ENCODE measurements at places on chromosomes 6 and 20.

DNA sequence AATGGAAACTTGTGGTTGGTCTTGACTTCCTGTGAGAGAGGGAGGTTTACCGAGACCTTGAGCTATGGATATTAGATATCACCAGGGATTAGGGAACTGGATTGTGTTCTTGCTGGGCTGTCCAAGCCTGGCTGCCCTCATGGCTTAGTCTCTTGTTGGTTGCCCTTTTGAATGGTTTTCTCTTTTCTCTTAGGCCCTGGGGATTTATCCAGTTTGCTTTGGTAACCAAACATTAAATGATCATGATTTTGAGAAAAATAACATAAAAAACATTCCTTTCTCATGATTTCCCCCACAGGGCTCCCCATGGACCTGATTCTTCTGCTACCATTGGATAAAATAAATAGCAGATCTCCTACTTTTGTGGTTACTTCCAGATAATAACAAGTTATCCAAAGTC, 306.4 kb upstream of the RNF217 start:
- no peak for DNase-seq

- DNase-seq = no peak
These were observed 75.8 kb downstream of the LAMP5 start for GRCh38 chr20:9590189-9590588.

DNA sequence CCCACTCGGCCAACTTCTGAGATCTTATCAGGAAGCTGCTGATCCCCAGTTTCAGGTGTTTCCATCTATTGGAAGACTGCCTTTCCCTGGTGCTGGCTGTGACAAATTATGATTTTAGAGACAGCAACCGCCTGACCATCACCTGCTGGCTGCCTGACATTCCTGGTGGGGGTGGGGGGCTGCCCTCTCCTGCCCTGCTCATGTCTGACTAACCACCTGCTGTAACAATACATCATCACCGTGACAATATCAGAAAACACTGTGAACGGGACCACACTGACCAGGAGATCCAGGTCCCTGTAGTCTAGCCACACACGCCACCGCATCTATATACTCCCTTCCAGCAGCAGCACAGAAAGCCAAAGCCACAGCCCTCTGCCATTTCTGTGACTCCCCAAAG, 537.5 kb downstream of the QKI start:
- no peak for DNase-seq

DNA sequence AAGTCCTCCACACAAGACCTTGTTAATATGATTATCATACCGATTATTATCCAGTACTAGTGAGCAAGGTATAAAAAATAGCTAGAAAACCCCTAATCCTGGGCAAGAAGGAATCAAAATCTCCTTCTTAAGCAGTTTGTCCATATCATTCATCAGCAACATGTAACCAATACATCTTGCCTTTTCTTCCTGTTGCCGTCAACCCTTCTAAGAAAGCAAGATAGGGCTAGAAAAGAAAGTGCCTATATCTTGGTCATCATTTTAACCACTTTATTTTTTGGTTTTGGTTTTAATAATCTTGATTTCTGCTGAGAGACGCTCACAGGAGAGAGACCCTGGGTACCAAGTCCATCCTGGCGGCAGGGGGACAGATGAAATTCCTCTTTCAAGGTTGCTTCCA, 27.2 kb upstream of the PREX1 start:
- no peak for DNase-seq

DNA sequence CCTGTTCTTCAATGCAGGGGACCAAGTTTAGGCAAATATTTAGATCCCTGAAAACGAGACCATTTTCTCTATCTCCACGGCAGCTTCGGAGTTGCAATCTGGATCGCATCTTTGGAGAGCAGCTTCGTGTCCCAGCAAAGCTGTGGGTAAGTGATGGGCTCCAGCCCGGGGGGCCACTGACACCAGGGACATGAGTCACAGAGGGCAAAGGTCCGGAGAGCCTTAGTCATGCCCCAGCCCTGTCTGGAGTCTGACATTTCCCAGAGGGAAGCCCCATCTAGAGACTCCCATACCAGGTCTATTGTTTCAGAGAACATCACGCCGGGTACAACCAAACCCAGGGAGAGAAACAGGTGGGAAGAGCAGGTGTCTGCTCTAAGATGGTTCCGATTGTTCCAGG, 95.9 kb downstream of the NFATC2 start:
- DNase-seq = no peak

DNA sequence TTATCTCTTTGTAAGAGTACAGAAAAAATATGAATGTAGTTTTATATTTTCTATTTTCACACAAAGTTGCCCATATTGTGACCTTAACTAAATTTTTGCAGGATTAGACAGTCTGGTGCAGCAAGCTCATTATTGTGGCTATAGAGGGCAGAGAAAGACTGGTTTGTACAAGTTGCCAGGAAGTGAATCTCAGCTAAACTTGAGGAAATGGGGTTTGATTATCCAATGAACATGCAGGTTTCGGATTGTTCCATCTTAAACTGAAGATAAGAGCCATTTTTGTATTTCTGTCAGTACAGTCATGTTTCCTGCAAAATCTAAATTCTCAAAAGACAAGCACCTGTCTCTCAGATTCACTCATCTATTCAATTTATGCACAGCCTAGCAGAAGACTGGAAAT, 390.9 kb downstream of the MMUT start:
- no peak for DNase-seq

- DNase-seq = no peak
These were observed 48.0 kb downstream of the MAPK14 start for GRCh38 chr6:36075656-36076055.

DNA sequence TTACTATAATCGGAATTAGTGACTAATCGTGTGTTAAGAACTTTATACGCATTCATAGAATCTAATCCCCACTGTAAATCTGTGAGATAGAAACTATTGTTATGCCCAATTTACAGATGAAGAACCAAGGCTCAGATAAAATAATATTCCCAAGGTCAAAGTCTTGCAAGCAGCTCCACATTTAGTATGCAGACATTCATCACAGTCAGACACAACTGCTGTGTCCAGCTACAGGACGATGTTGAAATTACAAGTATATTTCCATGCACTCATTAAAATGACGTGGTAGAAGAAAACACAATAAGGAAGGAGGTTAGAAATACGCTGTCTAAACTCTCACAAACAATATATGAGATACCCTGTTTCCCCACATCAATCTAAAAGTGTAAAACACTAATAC, 82.5 kb downstream of the PREX1 start:
- no peak for DNase-seq

DNA sequence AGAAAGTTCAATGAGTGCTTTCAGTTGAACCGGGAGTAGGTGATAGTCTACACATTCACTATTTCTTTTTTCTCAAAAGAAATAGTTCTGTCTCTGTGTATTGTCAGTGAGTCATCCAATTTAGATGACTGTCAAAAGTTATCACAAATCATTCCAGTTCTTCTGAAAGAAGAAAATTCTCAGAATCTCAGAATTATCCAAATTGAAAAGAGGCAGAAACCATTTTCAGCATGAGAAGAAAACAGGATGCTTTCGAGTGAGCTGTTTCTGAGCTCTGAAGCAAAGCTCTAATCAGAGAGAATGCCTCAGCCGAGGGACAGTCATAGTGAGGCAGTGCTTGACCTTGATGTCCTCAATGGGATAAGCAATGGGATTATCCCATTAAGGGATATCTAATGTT, 97.9 kb downstream of the HUS1B start:
- DNase-seq = no peak

- DNase-seq = no peak
These were observed 151.8 kb downstream of the FOXC1 start for GRCh38 chr6:1761477-1761877.

DNA sequence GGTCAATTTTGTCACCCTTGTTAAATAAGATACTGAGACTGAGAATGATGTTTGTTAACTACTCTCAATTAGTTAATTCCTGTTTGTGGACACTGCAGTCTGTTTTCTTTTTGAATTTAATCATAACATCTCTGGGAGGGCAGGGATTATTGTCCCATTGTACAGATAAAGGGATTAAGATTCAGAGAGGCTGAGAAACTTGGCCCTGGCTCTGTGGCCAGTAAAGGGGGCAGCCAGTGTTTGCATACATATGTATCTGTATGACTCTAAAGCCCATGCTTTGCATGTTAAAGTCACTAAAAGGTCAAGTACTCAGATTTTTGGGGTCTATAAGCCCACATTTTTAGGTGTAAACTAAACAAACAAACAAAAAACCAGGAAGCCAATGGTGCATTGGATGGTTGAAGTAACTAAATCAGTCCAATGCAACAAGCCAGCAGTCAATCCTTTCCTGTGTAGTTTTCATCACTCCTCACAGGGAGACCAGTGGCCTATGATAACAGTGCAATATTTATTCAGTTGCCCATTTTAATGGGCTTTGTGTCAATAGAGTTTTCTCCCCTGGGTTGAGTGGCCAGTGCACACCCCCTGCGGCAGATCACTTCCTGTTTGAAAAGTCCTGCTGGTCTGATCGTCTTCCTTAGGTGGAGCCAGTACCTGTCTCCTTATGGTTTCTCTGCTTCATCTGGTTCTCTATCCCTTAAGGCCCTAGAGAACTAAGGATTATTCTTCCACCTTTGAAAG, 106.7 kb downstream of the SLX4IP start:
- DNase-seq = no peak

DNA sequence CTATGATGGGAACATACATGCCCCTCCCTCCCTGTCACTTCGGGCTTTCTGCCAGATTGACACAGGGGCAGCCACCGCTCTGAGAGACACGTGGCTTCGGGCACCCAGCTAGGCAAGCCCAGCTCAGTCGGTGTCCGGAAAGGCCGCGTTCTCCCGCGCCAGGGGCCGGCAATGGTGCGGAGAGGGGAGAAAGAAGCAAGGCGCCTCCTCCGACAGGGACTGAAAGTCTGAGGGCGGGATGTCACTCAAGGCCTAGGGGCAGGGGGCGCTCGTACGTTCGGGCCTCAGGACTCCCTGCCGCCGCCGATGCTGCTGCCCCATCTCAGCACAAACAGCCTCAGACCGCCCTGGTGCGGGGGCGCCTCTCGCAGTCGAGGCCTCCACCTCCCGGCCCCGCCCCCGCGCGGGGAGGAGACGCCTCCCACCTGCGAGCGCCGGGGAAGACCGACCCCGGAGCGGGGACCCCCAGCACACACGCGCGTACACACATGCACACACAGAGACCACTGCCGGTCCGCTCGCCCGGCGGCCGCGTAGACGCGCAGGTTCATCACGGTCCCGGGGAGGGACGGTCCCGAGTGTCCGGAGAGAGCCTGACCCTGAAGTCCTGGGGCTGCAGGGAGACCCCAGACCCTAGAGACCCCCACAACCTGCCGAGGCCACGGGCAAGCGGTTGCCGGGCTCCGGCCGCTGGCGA, 1.9 kb downstream of the GRM4 start:
- DNase-seq = no peak

- DNase-seq = no peak
These were observed 2.9 kb upstream of the TRIM26 start for GRCh38 chr6:30216096-30216495.

DNA sequence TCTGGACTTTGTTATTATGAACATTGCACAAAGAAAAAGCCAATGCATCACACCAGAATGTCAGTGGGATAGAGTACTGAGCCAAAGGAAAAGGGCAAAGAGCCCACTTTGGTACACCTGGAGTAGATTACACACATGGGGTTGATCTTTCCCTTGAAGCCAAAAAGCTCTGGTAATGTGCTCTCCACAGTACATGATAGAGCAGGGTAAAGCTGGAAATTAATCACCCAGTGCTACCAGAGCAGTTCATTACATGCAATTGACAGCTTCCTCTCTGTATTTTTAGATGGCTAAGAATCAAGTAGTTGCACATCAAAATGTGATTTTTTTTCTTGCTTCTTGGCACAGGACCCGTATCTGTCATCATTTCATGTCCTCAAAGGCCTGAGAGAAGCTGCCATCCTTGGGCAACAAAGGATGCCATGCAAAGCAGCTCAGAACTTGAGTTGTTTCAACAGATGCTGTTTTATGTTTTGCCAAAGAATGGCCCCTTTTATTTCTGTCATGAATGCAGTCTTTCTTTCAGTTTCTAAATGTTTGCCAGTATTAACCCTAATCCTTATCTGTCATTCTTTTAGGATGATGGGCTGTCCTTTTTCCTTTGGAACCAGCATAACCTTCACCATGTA, 88.1 kb downstream of the HDGFL1 start:
- peak; percentile 22 for DNase-seq

DNA sequence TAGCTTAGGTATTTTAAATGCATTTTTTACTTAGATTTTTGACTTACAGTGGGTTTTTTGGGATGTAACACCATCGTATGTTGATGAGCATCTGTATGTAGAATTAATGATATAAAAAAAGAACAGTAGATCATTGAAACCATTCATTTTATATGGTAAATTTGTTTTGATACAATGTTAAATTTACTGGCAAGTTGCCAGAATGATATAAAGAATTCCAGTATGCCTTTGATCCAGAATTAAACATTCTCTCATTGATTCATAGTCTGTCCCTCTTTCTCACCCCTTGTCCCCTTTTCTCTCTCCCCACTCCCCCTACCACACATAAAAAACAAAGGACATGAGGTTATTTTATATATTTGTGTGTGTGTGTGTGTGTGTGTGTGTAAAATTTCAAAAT, 45.3 kb downstream of the VTA1 start:
- no peak for DNase-seq

DNA sequence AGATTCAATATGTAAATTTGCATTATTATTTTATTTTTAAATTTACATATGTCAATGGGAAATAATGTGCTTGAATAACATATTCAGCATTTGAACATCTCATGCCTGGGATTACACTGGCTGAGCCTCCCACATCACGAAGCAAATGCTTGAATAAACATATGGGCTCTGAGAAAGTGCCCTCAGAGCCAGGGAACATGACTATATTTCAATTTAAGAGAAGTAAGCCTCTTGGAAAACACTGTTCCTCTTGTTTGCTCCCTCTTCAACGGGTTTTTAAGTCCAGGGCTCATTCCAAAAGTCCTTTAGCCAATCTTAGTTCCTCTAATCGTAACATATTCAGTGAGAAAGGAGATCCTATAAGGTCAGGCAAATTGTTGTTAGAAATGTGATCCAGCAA, 122.0 kb downstream of the GMPR start:
- no peak for DNase-seq

- peak; percentile 59 for DNase-seq
These were observed 137.6 kb downstream of the IMPG1 start for GRCh38 chr6:75934643-75935472.

DNA sequence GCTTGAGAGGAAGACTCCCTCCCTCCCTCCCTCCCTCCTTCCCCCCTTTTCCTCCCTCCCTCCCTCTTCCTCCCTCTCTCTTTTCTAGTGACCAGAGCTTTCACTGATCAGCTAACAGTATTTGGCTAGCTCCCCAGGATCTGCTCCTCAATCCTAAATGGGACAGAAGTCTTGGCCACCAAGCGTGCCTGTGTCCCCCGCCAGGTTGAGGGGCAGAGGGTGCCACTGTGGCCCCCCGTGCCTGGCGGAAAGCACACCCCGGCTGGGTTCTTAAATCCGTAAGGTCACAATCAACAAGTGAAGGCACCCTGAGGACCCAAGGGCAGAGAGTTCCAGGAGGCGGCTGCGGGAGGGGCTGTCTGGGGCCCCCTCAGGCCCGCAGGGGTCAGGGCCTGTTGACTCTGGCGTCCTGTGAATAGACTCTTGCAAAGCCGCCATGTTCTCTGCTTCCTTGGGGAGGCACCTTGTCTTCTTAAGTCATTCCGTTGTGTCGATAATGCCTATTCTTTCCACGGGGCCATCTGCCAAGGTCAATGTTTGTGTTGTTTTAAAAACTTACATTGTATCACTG, 38.9 kb upstream of the STX16 start:
- peak; percentile 51 for DNase-seq
